Activated CD4-positive, alpha-beta T cell treated with anti-CD3 and anti-CD28 coated beads, Interleukin-2, amount 50 U/mL, for 48 hours (primary cell): ENCODE measurements at places on chromosomes 6 and 20.
A peak's percentile ranks its signal among the peaks of the same experiment; 100 is the strongest.

DNA sequence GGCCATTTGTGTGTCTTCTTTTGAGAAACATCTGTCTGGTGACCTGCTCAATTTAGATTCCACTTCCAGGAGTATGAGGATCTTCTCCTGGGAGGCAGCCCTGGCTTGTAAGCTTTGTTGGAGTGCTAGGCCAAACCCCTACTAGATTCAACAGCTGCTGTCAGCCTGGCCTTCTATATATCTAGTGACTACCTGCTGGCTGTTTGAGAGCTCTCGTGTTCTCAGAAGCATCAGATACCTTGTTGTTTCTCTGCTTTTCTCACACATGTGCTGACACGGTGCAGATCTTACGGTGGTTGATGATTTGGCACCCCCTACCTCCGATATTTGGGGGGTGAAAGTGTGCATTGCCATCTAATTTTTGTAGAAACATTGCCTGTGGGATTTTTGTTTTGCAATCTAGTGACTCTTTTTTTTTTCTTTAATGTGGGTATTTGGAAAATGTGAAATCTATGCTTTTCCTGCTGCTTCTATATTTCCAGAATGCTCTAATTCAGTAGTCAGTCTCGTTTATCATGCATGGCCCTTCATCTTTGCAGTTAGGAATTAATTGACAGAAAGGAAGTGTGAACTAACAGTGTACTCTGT is 4.7 kb downstream of the CCN2 start:
- DNase-seq = no peak

DNA sequence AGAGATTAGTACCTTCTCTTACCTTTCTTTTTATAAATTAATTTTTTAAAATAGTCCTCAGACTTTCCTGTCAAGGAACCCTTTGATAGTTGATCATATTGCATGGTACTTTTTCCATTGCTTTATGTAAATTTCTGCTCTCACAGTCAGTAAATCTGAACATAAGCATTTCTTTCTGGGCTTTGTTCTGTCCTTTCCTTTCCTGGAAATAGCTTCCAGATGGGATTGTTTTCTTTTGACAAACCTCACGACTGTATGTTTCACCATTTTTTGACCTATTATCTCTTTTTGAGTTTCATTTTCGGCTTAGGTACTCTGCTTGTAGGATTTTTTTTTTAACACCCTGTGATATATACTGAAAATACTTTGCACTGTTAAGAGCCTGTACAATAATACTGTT is 32.6 kb downstream of the UTRN start:
- no peak for DNase-seq

DNA sequence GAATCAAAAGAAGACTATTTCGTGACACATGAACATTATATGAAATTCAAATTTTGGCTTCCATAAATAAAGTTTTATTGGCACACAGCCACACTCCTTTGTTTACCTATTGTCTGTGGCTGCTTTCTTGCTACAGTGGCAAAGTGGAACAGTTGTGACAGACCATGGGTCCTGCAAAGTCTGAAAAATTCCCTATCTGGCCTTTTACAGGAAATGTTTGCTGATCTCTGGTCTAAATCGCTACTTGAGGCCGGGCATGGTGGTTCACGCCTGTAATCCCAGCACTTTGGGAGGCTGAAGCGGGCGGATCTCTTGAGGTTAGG is 23.1 kb upstream of the PREX1 start:
- no peak for DNase-seq

- DNase-seq = no peak
These were observed 6.4 kb upstream of the FAM209A start for GRCh38 chr20:56518126-56518525.

GRCh38 chr6:82362878-82363427 is 664 bp upstream of the TPBG start:
- peak; percentile 1 for DNase-seq

- DNase-seq = no peak
These were observed 22.3 kb upstream of the PPARD start for GRCh38 chr6:35320031-35320410.

- DNase-seq = no peak
These were observed 228.9 kb downstream of the ANKRD60 start for GRCh38 chr20:57999465-58000111.

DNA sequence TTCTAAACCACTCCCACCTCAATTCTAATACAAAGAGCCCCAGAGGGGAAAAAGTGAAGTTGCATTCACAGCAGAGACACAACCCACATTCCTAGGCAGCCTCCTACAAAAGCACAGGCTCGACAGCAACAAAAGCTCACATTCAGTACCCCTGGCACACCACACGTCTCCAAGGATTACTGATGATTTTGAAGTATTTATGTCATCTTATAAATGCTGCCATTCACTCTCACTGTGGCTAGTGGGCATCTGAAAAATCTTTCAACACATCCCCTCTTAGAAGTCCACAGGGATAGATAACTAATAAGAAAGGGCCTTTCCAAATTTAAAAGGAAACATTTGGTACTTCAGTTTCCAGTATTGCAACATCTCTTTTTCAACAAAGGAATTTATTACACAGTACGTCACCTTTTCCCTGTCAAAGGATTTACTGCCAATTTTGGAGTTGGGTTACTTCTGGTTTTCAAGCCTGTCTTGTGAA is 146.7 kb downstream of the TASP1 start:
- no peak for DNase-seq
